ENCODE measurements at places on chromosomes 13 and 19. TPM values are rescaled to one million over a fixed set of nuclear protein-coding genes. Genes with fewer than 3 reads are reported as not detected.

- H3K36me3 ChIP-seq = no peaks in the 10 kb centered on the region
- H3K4me3 ChIP-seq = no peak overlapping the region
- no peak overlapping the region for H3K27ac ChIP-seq
- no peaks in the 10 kb centered on the region for H3K4me1 ChIP-seq
These were observed 1.2 kb upstream of the CFD start for GRCh38 chr19:858284-858683.

ZSWIM9 gene
- total RNA-seq = 7.8 TPM

DNA sequence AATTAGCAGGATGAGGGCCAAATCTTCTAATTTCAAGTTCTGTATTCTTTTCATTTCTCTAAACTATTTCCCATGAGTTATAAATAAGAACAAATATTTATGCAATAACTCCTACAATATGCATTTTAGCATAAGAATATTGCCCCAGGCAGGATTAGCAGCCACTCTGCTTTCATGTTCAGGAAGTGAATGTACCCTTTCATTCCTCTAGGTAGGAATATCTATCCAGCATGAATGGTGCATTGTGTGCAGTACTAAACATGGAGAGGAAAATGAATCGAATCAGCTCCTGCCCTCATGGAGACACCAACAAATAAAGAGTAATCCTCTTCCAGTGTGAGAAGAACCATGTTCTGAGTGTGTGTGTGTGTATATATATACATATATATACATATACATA is 41.0 kb downstream of the LHFPL6 start:
- no peaks in the 10 kb centered on the region for H3K4me1 ChIP-seq
- no peak overlapping the region for H3K4me3 ChIP-seq
- no peak for DNase-seq
- no peak overlapping the region for H3K27ac ChIP-seq

ZNF726 gene
- total RNA-seq = 6.4 TPM

- H3K4me3 ChIP-seq = no peak overlapping the region
- no peaks in the 10 kb centered on the region for H3K4me1 ChIP-seq
- no peak overlapping the region for H3K27ac ChIP-seq
- H3K36me3 ChIP-seq = no peaks in the 10 kb centered on the region
- H3K27me3 ChIP-seq = no peaks in the 10 kb centered on the region
These were observed 437.6 kb upstream of the KLF12 start for GRCh38 chr13:74571811-74572210.

SHISA7 gene
- not detected for total RNA-seq

- peak within 1 kb of the TSS; percentile 98 for H3K27ac ChIP-seq
- DNase-seq = peak; percentile 97
- peak within 1 kb of the TSS; percentile 85 for H3K4me3 ChIP-seq
- H3K4me1 ChIP-seq = no peaks in the 10 kb centered on the region
These were observed at the start of gene ZNF433 for GRCh38 chr19:12035220-12036172. Gene ZNF433 (minus strand): TSS chr19:12035679. CDS start chr19:12035539, 140 bp downstream.

DNA sequence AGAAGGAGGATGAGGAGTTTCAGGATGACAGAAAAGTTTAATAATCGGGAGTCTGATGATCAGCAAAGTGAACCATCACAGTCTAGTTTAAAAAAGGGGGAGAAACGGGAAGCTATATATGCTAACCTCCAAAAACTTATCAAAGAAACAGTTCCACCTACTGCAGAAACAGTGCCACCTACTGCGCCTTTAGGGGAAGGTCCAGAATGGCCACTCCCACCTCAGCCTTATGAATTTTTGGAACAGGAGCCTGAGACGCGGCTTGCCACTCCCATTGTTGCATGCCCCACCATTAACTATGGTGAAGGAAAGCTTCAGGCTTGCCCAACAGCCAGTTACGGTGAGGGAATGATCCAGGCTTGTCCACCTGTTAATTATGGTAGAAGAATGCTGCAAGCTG is 929.0 kb downstream of the SLITRK6 start:
- no peaks in the 10 kb centered on the region for H3K36me3 ChIP-seq
- no peaks in the 10 kb centered on the region for H3K4me1 ChIP-seq
- no peak overlapping the region for H3K27ac ChIP-seq
- H3K4me3 ChIP-seq = no peak overlapping the region
- H3K27me3 ChIP-seq = no peaks in the 10 kb centered on the region

TIMM44 gene
- 57.8 TPM for total RNA-seq

- no peaks in the 10 kb centered on the region for H3K27me3 ChIP-seq
- peaks cover 12% of the 10 kb centered on the region for H3K36me3 ChIP-seq
- DNase-seq = no peak
- peaks cover 21% of the 10 kb centered on the region for H3K4me1 ChIP-seq
- H3K27ac ChIP-seq = no peak overlapping the region
- H3K4me3 ChIP-seq = no peak overlapping the region
These were observed 3.8 kb downstream of the RPL13A start for GRCh38 chr19:49491030-49491803.

DNA sequence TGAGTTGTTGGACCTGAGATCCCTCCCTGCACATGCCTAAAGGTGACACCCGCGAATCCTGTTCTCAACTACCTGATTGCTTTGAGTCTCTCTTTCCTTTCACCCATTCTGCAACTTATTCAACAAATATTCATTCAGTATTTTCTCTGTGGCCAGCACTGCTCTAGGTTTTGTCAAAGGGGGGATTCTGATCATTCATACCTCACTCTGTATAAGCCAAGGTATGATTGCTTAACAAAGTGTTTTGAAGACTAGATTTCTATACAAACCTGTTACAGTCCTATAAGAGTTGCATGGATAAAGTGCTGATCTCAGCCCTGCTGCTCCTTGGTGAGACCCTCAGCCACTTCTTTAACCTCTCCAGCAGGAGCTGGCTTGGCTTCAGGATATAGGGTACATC is 409.7 kb downstream of the KCNRG start:
- H3K27ac ChIP-seq = no peak overlapping the region
- no peaks in the 10 kb centered on the region for H3K36me3 ChIP-seq
- H3K4me3 ChIP-seq = no peak overlapping the region
- peaks cover 9% of the 10 kb centered on the region for H3K4me1 ChIP-seq

DNA sequence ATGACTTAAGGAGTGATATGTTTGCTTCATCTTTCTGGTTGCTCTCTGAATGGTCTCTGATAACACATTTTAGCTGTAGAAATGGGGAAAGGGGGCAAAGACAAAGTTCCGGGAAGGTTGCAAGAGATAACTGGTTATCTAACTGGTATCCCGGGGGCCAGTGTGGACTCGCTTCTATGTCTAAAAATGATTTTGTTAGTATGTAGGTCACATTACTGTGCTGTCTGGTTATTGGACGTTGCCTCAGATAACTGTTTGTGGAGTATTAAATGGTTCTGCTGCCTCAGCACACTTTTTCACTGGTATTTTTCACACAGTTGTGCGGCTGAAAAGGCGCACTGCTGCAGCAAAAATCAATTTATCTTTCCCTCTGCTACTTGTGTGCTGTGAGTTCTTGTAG is 63.0 kb upstream of the ZNF536 start:
- H3K36me3 ChIP-seq = no peaks in the 10 kb centered on the region
- DNase-seq = no peak

GRCh38 chr19:39936020-39936419 is 1.6 kb upstream of the FCGBP start:
- H3K4me3 ChIP-seq = no peak overlapping the region
- DNase-seq = no peak
- H3K27me3 ChIP-seq = no peaks in the 10 kb centered on the region
- no peaks in the 10 kb centered on the region for H3K36me3 ChIP-seq
- H3K27ac ChIP-seq = no peak overlapping the region

DNA sequence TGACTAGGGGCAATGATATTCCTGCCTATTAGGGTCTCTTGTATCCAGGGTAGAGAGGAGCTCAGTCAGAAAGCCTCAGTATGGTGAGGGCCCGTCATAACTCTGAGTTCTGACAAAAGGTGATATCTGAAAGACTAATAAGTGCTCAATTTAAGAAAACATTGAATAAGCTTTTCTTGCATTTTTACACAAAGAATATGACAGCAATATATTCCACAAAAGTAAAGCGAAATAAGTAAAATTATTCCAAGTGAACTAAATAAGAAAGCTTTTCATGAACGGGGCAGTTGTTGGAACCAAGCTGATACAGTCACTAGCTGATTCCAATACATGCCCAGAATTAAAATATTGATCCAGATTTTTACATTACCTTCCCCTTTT is 40.5 kb downstream of the CEACAM1 start:
- DNase-seq = no peak
- H3K27me3 ChIP-seq = no peaks in the 10 kb centered on the region
- H3K4me3 ChIP-seq = no peak overlapping the region
- no peaks in the 10 kb centered on the region for H3K4me1 ChIP-seq
- no peaks in the 10 kb centered on the region for H3K36me3 ChIP-seq

COL5A3 gene
- total RNA-seq = 5.1 TPM

DNA sequence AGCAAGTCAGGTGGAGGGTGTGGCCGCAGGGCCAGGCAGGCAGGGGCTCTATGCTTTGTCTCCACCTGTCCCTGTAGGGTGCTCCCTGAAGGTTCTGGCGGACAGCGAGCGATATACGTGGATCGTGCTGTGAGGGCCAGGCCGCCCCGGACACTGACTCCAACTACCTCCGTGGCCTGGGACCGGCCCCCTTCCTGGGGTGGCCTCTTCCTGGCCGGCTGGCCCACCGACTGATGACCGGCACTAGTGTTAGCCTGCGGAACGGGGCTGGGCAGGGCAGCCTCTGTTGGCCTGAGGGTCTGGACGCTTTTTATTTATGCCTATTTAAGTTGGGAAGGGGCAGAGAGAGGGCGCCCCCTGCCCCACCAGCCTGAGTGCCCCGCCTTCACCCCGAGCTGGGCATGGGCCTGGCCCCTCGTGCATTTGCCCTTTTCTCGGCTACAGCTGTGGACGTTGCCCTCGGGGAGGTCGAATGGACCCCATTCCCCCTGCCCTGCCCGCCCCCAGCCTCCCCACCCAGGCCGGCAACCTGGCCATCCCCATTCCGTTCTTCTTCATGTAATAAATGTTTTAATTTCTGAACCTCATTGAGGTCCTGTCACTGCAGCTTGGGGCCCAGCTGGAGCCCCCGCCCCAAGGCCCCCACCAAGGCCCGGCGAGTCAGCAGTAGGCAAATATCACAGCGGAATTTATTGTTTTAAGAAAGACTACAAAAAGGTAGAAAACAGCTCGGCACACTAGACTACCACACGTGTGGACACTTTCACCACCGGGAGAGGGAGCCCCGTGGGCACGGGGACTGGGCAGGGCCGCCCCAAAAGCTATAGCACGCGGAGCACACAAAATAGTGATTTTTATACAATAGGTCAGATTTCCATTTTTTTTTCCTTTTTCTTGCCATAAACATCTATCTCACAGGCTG is 8.8 kb downstream of the DCAF15 start:
- no peak overlapping the region for H3K27ac ChIP-seq
- no peaks in the 10 kb centered on the region for H3K27me3 ChIP-seq
- H3K4me3 ChIP-seq = no peak overlapping the region
- no peaks in the 10 kb centered on the region for H3K4me1 ChIP-seq
- no peak for DNase-seq

ZNF784 gene
- 9.8 TPM for total RNA-seq

GRCh38 chr19:49691243-49692146 is 579 bp downstream of the CPT1C start:
- H3K36me3 ChIP-seq = peaks cover 3% of the 10 kb centered on the region
- peak overlapping the region; percentile 62 for H3K4me3 ChIP-seq
- peak; percentile 86 for DNase-seq
- no peaks in the 10 kb centered on the region for H3K27me3 ChIP-seq

DNA sequence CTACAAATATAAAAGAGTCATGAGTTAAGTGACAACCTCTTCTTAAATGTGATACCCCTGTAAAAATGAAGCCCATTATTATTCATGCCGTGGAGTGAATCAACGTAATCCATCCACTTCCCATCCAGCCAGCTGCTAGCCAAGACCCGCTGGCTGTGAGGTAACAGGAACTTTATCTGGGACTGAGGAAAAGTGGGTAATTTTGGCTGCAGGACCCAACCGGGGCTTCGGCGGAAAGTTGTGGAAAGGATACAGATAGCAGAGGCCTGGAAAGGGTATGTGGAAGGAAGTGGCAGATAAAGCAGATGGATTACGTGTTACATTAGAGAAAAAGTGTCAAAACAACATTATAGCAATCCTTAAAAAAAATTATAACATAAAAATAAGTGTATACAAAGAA is 48.3 kb downstream of the SLC7A1 start:
- H3K36me3 ChIP-seq = no peaks in the 10 kb centered on the region
- no peaks in the 10 kb centered on the region for H3K27me3 ChIP-seq
- no peaks in the 10 kb centered on the region for H3K4me1 ChIP-seq
- no peak for DNase-seq
- H3K27ac ChIP-seq = no peak overlapping the region
- no peak overlapping the region for H3K4me3 ChIP-seq

- no peaks in the 10 kb centered on the region for H3K4me1 ChIP-seq
- H3K36me3 ChIP-seq = no peaks in the 10 kb centered on the region
- no peaks in the 10 kb centered on the region for H3K27me3 ChIP-seq
- no peak overlapping the region for H3K4me3 ChIP-seq
These were observed 14.4 kb upstream of the SYCN start for GRCh38 chr19:39218230-39219007.

TGFB1 gene
- 48.0 TPM for total RNA-seq

- H3K36me3 ChIP-seq = no peaks in the 10 kb centered on the region
- H3K27me3 ChIP-seq = no peaks in the 10 kb centered on the region
- no peak overlapping the region for H3K4me3 ChIP-seq
- DNase-seq = no peak
- H3K27ac ChIP-seq = no peak overlapping the region
These were observed 7.0 kb upstream of the ZNF444 start for GRCh38 chr19:56133858-56134653.

GRCh38 chr13:92225861-92226260 is 827.4 kb downstream of the GPC5 start:
- no peaks in the 10 kb centered on the region for H3K4me1 ChIP-seq
- H3K27ac ChIP-seq = no peak overlapping the region
- no peak for DNase-seq
- H3K36me3 ChIP-seq = no peaks in the 10 kb centered on the region
- H3K4me3 ChIP-seq = no peak overlapping the region

ZBTB7A gene
- total RNA-seq = 53.2 TPM

DNA sequence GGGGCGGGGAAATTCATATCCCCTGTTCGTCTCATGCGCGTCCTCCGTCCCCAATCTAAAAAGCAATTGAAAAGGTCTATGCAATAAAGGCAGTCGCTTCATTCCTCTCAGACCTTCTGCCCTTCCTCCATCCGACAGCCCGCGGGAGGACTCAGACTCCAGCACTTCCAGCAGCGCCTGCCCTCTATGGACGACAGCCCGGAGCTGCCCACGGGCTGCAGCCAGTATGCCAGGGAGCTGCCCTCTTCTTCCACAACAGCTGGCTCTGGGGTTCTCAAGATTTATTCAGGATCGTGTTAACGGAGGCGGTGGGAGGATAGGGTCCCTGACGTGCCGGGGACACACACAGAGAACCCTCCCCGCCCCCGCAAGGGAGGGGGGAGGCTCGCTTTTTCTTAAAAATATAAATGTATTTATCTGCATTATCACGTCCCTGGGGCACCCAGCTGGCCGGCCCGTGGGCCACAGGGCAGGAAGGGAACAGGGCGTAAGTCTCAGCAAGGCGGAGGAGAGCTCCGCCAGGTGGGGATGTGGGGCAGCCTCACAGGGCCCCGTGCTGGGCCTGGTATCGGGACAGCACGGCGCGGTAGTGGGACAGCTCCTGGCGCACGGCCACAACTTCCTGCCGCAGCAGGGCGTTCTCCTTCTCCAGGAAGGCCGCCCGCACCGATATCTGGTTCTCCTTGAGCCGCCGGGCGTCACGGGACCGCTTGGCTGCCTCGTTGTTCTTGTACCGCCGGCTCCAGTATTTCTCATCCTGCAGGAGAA is 6.7 kb downstream of the DBP start:
- H3K27ac ChIP-seq = peak overlapping the region; percentile 43
- no peaks in the 10 kb centered on the region for H3K27me3 ChIP-seq
- no peak overlapping the region for H3K4me3 ChIP-seq
- peak; percentile 84 for DNase-seq

SIGLEC10 gene
- 33.8 TPM for total RNA-seq

Data from kidney (tissue), 22 donors.